Non-pigmented ciliary epithelial cell (primary cell): ENCODE measurements at places on chromosomes 16 and 17.

DNA sequence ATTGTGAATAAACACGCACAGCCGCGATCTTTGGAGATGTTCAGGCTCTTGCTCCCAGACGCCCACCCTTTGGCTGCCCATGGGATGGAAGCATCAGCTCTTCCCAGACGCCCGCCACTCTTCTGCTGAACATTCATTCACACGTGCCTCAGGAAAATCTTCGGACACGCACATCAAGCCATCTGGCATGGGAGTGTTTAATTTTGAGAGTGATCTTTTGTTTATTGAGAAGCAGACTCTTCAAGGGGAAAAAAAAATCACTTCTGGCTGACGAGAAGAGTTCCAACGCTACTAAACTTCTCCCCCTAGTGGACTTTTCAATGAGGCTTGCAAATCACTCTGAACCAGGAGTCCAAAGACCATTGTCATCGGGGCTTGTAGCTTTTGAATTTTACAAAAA is 62.0 kb upstream of the NUDT7 start:
- peak; percentile 32 for DNase-seq

GRCh38 chr17:51703361-51704341 is 443.3 kb downstream of the UTP18 start:
- no peak for DNase-seq

- DNase-seq, result no peak
Measured at GRCh38 chr17:77209330-77209748, 68.6 kb downstream of the SEC14L1 start.

DNA sequence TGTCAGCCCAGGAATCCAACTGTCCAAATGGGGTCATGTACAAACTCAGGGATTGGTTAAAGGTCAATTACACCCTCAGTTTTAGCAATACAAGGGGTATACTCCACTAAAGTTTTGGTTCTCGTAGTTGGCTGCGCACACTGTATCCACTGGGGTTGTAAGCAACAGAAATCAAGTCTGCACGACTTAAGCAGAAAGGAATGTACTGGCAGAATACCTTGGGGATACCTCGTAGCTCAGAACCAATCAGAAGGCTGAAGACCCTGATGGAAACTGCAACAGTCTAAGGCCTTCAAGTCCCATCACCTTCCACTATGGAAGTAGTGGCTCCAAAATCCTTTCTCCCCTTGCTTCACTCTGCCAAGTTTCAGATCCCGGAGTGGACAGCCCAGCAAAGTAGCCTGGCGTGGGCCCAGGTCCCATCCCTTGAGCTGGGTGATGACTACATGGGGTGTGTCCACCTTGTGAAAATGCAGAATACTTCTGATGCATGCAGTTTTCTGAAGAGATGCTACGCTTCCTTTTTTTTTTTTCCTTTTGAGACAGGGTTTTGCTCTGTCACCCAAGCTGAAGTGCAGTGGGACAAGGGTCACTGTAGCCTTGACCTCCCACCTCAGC is 21.1 kb upstream of the RPH3AL start:
- DNase-seq, result no peak

DNA sequence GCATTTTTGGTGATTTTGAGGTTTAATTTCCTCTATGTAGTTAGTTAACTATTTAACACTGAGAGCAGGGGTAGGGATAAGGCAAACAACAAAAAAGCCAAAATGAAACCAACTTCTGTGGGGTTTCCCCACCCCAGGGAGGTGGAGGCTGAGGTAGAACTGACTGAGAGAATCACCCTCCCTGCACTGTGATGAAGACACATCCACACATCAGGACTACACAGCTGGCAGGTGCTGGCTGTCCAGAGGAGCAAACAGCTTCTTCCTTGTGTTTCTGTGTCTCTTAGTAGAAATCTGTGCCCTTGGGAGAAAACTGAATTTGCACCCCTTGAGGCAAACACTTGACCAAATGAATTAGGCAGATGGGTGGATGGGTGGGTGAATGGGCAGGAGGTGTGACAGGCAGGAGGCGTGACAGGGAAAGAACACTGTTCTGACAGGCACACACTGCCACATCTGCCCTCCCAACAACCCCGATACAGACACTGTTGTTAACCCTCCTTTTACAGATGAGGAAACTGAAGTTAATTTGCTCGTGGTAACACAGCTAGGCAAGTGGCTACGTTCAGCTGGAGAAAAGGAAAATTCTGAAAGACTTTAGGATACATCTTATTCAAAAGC is 62.9 kb upstream of the AMZ2 start:
- DNase-seq, result no peak

GRCh38 chr16:58205276-58206036 is 7.5 kb upstream of the CSNK2A2 start:
- no peak for DNase-seq
